Pons (tissue), 1 donor: ENCODE measurements at places on chromosomes 7 and 10.

- peak; percentile 56 for DNase-seq
These were observed 31.9 kb downstream of the FAM107B start for GRCh38 chr10:14742815-14743214.

- peak; percentile 59 for DNase-seq
These were observed 43.5 kb downstream of the NHLRC2 start for GRCh38 chr10:113897693-113898618.

GRCh38 chr7:51288896-51289622, 27.6 kb downstream of the COBL start:
- peak; percentile 84 for DNase-seq

DNA sequence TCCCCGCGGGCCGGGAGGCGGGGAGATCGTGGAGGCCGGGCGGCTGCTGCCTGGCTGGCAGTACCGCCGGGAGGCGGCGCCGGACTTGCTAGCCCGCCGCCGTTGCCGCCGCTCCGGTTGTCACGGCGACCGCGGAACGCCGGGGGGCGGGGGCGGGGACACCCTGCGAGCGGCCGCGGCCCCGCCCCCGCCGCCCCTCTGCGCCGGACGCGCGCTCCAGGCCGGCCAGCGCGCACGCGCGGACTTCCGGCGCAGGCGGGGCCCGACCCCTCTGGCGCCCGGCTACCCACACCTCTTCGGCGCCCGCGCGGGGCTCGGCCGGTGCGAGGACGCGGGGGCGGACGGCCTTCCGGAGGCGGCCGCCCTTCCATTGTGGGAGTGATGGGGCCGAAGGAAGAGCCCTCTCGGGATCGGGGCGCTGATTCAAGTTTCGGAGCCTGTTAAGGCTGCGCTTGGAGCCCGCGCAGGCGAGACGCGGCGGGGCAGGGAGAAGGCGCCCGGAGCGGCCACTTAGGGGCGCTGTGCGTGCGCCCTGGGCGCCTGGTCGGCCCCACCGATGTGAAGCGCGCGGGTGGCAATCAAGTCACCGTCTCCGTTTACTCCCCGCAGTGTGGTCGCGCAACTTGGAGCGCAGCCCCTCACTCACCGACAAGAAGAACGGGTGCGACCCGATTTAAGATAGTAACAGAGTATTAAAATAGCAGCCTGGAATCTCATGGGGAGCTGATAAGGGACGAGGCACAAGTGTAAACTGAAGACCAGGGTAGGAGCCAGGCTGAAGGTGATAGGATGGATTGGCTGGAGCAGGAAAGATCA, 449 bp upstream of the DPY19L1 start:
- DNase-seq = peak; percentile 94

GRCh38 chr7:27102581-27103442, at the start of gene HOXA2:
HOXA2 (minus strand) TSS chr7:27102683; CDS start chr7:27102500, 183 bp downstream.
- DNase-seq = no peak

- DNase-seq = no peak
These were observed 24.5 kb upstream of the ABLIM1 start for GRCh38 chr10:114682532-114682931.

DNA sequence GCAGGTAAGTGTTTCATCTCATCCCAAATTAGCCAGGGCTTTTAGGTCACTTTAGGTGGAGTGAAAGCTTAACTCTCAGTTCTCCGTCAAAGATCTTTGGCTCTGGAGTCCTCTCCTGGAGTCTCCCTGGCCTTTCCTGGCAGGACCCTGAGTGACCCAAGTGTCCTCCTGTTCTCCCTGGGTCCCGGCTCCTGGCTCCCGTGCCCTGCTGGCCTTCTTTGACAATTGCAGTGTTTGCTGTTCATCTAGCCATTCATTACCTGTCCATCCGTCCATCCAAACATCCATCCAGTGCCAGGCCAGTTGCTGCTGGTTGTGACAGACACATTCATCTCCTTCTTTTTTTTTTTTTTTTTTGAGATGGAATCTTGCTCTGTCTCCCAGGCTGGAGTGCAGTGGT, 6.2 kb upstream of the TPST1 start:
- no peak for DNase-seq

DNA sequence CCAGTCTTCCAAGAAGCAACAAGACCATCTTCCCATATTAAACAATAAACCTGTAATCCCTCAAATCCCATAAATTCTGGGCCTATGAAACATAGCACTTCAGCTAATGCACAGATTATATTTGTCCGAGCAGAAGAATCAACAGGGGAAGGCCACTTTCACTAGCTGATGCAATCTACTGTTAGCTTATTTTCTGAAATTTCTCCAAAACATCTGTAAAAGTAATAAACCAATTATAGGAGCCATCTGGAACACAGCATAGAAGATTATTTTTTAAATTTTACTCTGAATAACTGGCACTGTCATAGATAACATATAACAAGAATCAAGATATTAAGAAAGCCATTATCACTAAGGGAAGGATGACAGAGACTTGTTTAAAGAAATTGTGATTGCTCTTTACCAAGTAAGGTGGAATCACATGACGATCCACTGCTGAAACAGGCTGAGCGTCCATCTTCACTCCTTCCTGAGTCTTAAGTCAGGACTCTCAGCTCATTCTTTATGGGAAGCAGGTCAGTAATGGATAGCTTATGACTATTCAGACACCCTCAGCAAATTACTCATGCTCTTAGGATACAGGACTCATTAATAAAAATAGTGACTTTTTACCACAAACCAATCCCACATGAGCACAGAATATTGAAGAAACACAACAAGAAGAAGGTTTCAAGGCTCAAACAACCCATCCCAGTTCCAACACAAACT, 719.5 kb downstream of the XPNPEP1 start:
- no peak for DNase-seq

- no peak for DNase-seq
These were observed 95.2 kb downstream of the PLCE1 start for GRCh38 chr10:94088926-94089381.

GRCh38 chr7:1125603-1125969, 34.4 kb downstream of the ZFAND2A start:
- no peak for DNase-seq
